ENCODE measurements at places on chromosomes 2 and 18. TPM values are rescaled to one million over a fixed set of nuclear protein-coding genes. Genes with fewer than 3 reads are reported as not detected.

Gene UGT1A5
- not detected for total RNA-seq

Gene FOXD4L1
- 0.69 TPM for total RNA-seq

Gene CAPN14
- total RNA-seq: 0.69 TPM

Gene STEAP3
- total RNA-seq: 1.8 TPM

Gene CHMP3
- 53.1 TPM for total RNA-seq

Gene HS1BP3
- 14.3 TPM for total RNA-seq

Gene HOXD1
- not detected for total RNA-seq

Gene DES
- 1.4 TPM for total RNA-seq

Gene RAD51AP2
- total RNA-seq: 1.2 TPM

Gene ESPNL
- 0.23 TPM for total RNA-seq

Gene TRPM8
- 4.6 TPM for total RNA-seq

Gene COL3A1
- total RNA-seq: 109 TPM

Gene CABLES1
- 8.1 TPM for total RNA-seq

Gene RBKS
- 4.6 TPM for total RNA-seq

Gene GPR75
- 29.5 TPM for total RNA-seq

Gene TRIM43
- total RNA-seq: not detected

Gene SH2D6
- 0.23 TPM for total RNA-seq

Gene STON1
- 7.6 TPM for total RNA-seq

Gene SLC5A7
- total RNA-seq: 14.3 TPM

Gene C2orf15
- total RNA-seq: 17.5 TPM

Gene MYOM1
- 10.4 TPM for total RNA-seq

Gene LRRTM4
- 70.6 TPM for total RNA-seq

Gene PTPRM
- 190 TPM for total RNA-seq

Gene CXCR4
- total RNA-seq: 46.8 TPM

Gene RAPH1
- total RNA-seq: 59.3 TPM

Gene AQP12A
- total RNA-seq: not detected

Gene SCN3A
- 197 TPM for total RNA-seq

Gene SLC40A1
- 51.0 TPM for total RNA-seq

Gene SP9
- total RNA-seq: 14.5 TPM

Gene EIF4E2
- total RNA-seq: 49.6 TPM

Gene FBXO15
- total RNA-seq: 7.2 TPM

Gene HRH4
- 0.23 TPM for total RNA-seq

Gene SLC4A3
- 50.5 TPM for total RNA-seq

Gene SEMA4F
- total RNA-seq: 21.0 TPM

Gene CLK1
- 129 TPM for total RNA-seq

Gene HIBCH
- 30.0 TPM for total RNA-seq

Gene CD8B2
- 0.69 TPM for total RNA-seq

Gene COLEC11
- 1.2 TPM for total RNA-seq

Gene SERPINB12
- not detected for total RNA-seq

Gene HDAC4
- total RNA-seq: 27.7 TPM
